CD4-positive, alpha-beta T cell treated with Interleukin-6 for 4 hours (primary cell): ENCODE measurements at places on chromosomes 2 and 18.
A peak's percentile ranks its signal among the peaks of the same experiment; 100 is the strongest.

GRCh38 chr2:205699515-205700289 lies 17.4 kb downstream of the NRP2 start:
- DNase-seq, result no peak

DNA sequence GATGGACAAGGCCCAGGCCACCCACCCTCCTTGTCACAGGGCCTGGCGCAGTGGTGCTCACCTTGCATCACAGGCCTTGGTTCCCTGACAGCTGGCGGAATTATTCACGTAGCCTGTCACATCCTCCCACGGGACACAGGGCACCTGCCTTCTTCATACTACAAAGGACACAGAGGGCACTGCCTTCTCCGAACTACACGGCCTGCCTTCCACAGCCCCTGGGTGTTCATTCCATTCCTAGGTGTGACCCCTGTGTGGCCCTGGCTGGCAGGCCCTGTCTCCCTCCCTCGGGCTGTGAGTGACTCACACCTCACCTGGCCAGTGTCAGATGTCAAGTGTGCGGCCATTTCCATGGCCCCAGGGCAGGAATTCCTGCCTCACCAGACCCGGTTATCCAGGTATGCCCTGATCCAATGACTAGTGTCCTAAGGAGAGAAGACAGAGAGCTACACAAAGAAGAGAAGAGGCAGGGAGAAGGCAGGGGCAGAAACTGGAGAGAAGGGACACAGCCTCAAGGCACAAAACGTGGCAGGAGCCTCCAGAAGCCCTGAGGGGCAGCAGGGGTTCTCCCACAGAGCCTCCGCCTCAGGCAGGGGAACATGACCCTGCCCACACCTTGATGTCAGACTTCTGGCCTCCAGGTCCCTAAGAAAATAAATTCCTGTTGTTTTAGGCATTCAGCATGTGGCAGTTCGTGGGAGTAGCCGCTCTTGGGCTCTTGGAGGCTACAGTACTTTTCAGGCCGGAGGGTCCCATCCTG lies 43.4 kb downstream of the MBP start:
- DNase-seq, result no peak

- DNase-seq, result no peak
Observed at GRCh38 chr18:47987388-47987699, 56.9 kb upstream of the SMAD2 start.

- no peak for DNase-seq
Observed at GRCh38 chr2:159124931-159125467, 156.6 kb downstream of the TANC1 start.

DNA sequence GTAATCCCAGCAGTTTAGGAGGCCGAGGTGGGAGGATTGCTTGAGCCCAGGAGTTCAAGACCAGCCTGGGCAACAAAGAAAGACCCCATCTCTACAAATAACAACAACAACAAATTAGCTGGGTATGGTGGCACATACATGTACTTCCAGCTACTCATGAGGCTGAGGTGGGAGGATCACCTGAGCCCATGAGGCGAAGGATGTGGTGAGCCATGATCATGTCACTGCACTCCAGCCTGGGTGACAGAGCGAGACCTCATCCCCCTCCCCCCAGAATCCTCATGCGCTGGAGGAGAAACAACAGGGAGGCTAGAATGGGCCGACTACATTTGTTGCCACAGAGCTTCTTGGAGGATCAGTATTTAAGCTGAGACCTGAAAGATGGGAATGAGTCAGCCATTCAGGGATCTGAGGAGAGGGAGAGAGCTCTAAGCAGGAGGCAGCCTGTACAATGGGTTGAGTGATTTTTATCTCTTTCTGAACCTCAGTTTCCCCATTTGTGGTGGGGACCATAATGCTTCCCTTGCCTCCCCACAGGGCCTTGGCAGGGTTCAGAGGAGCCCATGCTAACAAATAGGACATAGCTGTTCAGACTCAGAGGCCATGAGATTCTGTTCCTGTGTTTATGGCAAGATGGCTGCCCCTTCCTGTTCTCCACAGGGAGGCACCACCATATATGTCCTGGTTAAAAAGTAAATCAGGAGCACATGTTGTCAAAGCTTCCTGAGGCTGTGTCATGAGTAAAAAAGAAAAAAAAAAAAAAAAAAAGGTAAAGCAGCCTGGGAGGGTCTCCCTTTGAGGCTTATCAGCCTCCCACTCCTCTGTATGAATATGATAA lies 131.4 kb upstream of the HAAO start:
- no peak for DNase-seq

DNA sequence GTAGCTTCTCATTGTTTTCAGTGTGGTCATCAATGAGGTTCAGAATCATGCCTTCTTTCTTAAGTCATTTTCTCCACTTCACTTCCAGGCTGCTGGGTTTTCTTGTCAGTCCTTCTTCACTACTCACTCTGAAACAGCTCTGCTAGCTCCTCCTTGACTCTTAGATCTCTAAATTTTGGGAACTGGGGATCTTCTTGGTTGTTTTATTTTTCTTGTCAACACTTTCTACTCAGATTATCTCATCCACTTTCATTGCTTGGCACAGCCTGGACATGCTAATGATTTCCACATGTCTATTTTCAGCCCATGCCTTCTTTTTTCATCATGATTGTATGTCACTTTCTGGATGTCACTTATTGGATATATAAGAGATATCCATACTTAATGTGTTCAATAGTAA lies 517.8 kb upstream of the DSEL start:
- no peak for DNase-seq

- DNase-seq, result no peak
Observed at GRCh38 chr2:143574069-143574468, 444.9 kb downstream of the ARHGAP15 start.

- DNase-seq, result no peak
Observed at GRCh38 chr2:20330192-20330591, 20.5 kb downstream of the PUM2 start.

GRCh38 chr2:172813314-172813888 lies 77.8 kb downstream of the RAPGEF4 start:
- DNase-seq, result no peak

- peak; percentile 75 for DNase-seq
Observed at GRCh38 chr2:393711-394696, 106.1 kb upstream of the ALKAL2 start.

DNA sequence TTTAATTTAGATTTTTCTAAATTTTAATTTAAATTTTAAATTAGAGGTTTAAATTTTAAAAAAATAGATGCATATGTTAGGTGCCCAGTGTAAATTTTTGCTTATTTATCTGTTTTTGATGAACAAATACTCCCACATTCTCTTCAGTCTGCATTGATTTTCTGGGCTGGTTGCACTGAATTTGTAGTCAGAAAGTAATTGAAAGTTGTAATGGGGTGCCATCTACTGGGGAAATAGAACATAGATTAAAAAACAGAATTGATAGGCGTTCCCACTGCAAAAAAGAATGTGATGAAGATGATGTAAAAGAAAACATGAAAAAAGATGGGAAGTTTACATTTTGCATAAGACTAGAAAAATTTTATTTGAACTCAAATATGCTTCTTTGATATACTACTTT lies 51.7 kb upstream of the CCDC85A start:
- DNase-seq, result no peak

DNA sequence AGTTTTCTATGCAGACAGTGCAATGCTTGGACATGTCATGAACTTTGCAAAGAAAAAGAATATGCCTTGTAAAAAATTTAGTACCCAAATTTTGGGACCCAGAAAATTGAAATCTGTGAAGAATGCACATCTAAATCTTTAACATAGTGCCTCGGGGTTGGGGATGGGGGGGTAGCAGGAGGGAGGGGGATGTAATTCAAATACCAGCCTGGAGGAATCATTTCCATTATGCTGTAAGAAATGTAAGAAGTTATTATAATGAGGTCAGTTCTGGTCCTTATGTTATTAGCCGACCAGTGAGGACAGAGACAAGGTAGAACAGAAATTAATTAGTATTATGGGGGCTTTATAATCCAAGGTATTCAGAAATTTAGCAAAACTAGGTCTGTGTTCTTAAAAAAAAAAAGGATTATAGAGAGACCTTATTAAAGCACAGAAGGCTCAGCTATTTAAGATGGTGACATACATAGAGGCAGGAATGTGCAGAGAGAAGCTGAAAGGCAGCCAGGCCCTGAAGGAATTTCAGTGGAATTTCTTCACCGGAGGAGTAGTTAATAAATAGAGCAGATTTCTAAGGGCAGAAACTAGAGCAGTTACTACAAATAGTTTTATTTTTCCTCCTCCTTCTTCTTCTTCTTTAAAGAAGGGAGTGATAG lies 89.0 kb upstream of the RBMS1 start:
- no peak for DNase-seq

DNA sequence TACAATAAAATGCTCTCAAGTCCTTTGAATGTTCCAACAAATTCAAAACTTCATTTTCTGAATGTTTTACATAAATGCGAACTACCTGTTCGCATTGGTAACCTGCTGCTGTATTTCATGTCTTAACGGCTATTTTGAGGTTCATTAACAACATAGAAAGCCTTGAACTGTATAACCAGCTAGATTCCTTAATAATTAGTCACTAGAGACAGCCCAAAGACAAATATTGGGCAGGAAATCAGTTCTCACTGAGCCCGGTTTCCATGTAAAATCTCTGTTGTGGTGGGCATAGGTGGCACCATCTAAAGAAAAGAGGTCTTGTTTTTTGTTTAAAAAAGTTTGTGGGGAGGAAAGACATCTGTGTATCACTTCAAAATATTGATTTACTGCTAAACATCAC lies 29.2 kb downstream of the PDIA6 start:
- DNase-seq, result no peak

DNA sequence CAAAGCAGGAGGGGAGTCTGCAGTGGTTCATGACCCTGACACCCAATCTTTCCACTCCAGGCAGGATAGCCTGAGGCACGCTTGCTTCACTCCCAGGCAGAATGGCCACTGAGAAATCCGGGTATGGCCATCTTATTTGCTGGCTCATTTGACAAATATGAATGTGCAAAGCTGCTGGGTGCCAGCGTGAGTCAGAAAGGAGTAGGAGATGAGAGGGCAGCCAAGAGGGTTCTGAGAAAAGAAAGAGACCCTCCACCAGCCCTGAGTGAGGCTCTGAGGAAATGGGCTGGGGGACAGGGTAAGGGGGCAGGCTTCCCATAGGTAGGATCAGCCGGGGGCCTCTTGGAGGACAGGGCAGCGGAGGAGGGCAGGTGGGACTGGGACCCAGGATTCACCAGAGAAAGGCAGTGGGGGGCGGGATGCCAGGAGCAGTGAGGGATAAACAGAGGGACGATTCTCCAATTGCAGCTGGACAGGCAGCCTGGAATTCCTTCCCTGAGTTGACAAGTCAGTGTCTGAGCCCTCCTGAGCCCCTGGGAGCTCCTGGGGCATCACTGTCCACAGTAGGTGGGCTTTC lies 15.2 kb downstream of the RAMP1 start:
- DNase-seq, result no peak

DNA sequence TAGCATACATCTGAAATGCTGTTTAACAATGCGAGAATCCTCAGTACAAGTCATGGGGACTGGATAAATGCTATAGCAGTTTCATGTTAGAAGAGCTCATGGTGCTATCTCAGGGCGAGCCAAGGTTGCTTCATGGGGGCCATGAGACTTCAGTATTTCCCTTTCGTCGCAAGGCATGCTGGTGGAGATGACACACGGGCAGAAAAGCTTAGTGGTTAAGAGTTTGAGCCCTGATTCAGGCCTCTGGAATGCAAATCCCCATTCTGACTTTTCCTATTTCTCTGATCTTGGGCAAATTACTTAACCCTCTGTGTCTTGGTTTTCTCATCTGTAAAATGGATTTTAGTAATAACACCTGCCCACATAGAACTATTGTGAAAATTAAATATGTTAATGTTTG lies 57.4 kb upstream of the EPHA4 start:
- DNase-seq, result no peak

DNA sequence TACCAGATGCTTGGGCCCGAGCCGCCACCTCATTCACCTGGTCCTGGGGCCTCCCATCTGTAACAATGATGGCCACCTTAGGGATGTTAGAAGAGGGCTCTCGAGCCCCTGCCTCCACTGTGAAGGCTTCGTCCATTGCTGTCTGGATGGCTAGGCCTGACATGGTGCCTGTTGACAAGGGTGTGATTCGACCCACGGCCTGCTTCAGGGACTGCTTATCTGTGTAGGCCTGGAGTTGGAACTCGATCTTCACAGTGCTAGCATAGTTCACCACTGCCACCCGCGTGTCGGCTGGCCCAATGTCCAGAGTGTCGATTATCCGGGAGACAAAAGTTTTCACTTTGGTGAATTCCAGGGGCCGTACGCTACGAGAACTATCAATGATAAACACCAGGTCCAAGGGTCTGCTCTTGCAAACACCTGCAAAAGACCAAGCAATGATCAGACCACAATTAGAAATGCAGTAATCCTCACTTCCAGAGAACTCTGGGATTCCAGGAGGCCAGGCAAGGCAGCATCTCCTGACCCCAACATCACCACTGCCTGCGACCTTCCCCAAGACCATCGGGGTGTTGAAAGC lies 6.5 kb downstream of the MATN3 start:
- DNase-seq, result no peak
